ENCODE measurements at places on chromosomes 2 and 18.

DNA sequence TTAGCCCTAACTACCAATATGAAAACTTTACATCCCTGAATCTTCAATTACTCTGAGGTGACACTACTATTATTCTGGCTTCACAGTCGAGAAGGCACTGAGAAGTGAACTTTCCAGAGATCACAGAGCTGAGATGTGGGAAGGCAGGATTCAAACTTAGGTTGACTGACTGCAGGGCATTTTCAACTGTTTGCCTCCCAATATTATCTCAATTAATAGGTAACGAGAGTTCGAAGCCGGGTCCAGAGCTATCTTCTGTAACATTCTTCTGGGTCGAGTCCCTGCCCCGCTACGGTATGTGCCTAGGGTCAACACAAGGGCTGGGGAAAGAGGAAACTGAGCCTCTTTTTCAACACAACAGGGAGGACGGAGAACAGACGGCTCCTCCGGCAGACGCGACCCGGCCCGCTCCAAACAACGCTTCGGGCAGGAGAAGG, 740 bp downstream of the CHMP3 start:
- no peak for DNase-seq

DNA sequence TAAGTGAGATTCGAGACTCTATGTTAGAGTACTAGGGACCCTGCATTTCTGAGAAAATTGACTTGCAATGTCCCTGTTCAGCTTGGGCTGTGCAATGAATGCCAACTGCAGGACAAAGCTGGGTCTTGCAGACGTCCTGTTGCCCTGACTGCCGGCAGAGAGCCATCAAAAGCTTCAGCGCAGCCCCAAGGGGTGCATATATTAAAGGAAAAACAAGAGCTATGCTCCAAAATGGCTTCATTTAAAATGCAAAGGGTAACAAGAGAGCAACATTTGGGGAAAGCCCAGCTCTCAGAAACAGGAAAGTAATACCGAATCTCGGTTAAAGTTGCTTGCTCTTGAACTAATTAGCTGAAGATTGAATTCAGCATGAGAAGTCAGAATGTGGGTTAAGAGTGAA, 110.9 kb upstream of the PNPT1 start:
- peak; percentile 55 for DNase-seq

GRCh38 chr2:233387667-233388528, 33.6 kb downstream of the DGKD start:
- peak; percentile 95 for DNase-seq

DNA sequence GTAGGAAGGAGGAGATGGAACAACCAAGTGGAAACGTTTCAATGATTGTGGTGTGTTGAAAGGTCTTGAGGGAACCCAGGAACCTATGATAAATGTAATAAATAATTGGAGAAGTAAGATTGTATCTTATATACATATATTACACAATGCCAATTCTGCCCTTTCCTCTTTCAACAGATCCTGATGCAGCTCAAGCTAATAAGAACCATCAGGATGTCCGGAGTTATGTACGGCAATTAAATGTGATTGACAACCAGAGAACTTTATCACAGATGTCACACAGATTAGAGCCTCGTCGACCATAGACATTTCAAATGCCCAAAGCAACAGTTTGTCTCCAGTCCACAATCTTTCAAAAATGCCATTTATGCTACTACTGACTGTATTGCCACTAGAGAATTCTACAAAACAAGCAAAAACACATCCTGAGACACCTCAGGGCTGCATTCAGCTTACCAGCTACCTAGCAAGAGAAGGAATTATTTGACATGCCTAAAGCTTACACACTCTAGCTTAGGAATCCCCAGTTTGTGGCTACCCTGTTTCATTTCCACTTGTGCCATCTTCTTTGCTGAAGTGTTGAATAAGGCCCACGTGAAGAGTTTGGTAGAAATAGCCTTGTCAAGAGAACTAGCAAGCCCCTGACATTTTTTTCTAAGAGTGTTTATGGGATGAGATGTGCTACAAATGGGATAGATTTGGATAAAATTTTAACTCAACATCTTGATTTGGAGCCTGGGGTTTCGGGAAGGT, 24.0 kb upstream of the MAP3K20 start:
- DNase-seq: no peak

- DNase-seq: no peak
Measured at GRCh38 chr2:218815649-218816048, 16.0 kb downstream of the PRKAG3 start.

GRCh38 chr2:221488136-221488807, 83.8 kb downstream of the EPHA4 start:
- DNase-seq: no peak

DNA sequence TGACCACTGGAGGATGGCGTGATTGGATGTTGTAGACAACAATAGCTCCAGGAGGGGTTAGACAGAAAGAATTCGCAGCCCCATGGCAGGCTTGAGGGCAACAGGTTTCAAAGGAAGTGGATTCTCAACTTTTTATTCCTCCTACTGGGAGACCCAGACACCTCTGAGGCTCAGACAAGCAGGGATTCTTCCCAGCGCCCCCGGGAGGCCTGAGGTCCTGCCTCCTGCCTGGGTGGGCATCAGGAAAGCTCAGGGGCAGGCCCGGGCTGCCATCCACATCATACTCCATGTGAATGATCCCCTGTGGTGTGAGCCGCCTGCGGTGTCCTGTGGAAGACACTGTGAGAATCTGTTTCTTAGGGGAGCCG, 203.5 kb downstream of the CYP26B1 start:
- DNase-seq: no peak

DNA sequence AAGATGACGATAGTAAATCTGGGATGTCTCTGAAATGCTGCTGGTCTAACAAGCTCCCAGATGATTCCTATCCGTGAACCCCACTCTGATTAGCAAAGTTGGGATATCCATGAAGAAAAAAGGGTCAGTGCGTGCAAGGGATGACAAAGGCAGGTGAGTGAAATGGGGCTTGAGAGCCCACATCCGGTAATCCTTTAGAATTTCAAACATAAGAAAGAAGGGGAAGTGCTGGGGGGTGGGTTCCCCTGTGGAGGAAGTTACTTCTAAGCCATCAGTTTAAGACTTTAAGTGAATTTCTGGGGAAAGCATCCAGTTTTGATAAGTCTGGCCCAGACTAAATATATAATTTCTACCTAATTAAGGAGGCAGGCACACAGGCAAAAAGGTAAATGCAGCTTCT, 209.5 kb downstream of the DPP10 start:
- no peak for DNase-seq

GRCh38 chr2:203567691-203568090, 32.6 kb upstream of the RAPH1 start:
- DNase-seq: no peak

DNA sequence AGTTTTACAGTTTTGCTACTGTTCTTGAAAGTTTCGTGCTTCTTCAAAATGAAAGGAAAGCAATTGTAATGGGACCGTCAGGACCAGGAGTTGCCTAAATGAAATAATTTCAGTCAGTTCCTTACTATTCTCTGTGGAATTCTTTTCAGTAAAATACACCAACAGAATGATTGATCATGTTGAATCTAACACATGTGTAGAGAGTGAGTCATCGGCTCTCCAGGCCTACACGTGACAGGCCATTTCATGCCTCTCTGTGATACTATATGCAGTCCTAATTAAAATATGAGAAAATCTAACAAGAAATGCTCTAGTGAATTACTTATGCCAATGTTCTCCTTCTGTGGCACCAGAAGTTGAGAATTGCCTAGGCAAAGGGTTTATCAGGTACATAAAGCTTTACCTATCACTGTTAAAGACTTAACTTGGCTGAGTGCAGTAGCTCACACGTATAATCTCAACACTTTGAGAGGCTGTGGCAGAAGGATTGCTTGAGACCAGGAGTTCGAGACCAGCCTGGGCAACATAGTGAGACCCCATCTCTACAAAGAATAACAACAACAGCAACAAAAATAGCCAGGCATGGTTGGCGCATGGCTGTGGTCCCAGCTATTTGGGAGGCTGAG, 199.4 kb downstream of the LRRTM1 start:
- DNase-seq: no peak

- DNase-seq: no peak
Measured at GRCh38 chr2:230666446-230666845, 46.2 kb upstream of the CAB39 start.

GRCh38 chr18:46211816-46212215, 107.6 kb downstream of the HAUS1 start:
- no peak for DNase-seq

- no peak for DNase-seq
Measured at GRCh38 chr18:6478121-6478520, 63.4 kb upstream of the L3MBTL4 start.

DNA sequence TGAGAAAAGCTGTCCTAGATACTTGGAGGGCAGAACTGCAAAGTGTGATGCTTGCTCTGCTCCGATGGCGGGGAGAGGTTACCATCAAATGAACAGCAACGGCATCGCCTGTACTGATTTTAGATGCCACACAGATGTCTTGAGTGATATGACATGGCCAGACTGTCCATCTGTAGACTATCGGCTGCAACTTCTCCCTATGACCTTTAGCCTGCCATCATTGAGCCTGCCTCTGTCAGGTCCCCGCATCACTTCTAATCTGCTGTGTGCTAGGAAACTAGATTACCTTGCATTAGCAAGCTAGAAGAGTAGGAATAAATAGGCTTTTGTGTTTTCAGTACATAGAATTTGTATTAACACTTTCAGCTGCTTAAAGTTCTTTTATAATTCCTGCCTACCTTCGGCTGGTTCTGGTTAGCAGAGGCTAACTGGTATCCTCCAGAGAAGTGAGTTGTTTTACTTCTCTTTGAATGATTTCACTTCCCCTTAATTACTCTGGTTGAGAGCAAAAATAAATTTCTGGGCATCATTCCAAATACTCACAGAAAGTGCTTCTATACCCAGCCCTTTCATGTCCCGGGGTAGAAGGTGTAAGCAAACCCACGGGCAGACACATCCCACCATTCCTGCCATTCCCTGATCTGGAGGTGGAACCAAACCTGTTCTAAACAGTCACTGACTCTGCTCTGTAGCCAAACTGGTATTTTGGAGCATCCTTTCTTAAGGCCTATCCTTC, 24.0 kb downstream of the GAREM2 start:
- DNase-seq: no peak

GRCh38 chr2:32485399-32485798, 128.6 kb downstream of the BIRC6 start:
- no peak for DNase-seq

DNA sequence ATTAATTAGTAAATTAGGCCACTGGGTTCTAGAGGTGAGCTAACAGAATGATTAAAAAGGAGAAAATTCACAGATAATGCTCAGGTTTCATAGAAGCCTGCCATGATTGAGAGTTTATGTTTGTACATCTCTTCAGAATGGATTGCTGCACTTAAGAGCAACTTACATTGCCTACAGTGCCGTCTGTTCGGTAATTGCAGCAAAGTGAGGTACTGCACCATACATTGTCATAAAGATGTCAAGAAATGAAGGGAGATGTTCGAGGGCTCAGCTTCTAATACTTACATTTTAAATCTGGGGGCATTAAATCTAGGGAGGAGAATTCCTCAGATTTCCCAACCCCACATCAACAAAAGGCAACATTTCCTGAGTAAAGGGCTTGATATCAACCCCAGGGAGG, 976.2 kb upstream of the FANCL start:
- no peak for DNase-seq

GRCh38 chr2:220315098-220315823, 687.8 kb downstream of the SLC4A3 start:
- no peak for DNase-seq

GRCh38 chr2:203758841-203759689, 52.6 kb downstream of the CD28 start:
- DNase-seq: no peak

DNA sequence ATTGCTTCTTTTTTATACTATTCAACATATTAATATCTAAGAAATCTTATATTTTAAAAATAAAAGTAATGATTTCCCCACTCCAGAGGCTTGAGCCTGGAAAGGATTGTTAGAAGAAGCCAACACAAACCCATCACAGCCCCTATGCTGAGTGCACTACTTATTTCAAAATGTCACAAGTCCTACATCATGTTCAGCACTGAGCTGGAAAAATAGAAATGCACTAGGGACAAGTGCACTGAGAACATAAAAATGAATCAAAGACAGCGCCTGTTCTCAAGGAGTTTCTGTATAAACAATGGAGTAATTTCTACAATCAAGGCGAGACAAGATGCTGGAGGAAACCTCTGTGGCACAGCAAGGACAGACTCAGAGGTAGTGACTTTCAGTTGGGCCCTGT, 155.0 kb downstream of the TXNL1 start:
- no peak for DNase-seq

- no peak for DNase-seq
Measured at GRCh38 chr2:237752761-237753165, 45.8 kb upstream of the RBM44 start.

- DNase-seq: no peak
Measured at GRCh38 chr2:147231607-147232006, 613.2 kb upstream of the ACVR2A start.

GRCh38 chr2:73503992-73504570, 118.4 kb downstream of the ALMS1 start:
- no peak for DNase-seq

DNA sequence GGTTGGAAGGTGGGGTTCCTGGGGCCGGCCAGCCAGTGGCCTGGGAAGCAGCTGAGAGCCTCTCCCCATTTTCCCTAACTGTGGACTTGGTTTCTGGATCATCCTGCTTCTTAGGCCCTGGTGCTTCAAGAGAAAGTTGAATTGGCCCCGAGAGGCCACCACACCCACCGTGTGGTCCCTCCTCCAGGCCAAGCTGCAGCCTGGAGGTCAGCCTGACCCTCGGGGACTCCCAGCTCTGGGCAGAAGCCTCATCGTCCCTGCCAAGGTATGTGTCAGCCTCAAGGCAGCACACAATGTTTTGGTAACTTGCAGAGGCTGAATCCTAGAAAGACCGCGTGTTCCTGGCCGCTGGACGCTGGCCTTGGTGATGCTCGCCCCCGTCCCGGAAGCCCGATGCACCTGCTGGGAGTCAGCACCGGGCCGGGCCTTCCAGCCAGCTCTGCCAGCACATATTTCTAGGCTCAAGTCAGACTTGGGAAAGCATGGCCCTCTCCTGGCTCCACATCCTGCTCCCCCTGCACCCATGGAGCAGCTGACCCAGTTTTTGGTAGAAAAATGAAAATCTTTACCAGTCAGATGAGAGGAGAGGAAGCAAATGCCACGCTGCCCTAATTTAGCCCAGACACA, 72.6 kb downstream of the ACTR2 start:
- peak; percentile 47 for DNase-seq

- DNase-seq: no peak
Measured at GRCh38 chr18:10937743-10938640, 211.4 kb downstream of the PIEZO2 start.

DNA sequence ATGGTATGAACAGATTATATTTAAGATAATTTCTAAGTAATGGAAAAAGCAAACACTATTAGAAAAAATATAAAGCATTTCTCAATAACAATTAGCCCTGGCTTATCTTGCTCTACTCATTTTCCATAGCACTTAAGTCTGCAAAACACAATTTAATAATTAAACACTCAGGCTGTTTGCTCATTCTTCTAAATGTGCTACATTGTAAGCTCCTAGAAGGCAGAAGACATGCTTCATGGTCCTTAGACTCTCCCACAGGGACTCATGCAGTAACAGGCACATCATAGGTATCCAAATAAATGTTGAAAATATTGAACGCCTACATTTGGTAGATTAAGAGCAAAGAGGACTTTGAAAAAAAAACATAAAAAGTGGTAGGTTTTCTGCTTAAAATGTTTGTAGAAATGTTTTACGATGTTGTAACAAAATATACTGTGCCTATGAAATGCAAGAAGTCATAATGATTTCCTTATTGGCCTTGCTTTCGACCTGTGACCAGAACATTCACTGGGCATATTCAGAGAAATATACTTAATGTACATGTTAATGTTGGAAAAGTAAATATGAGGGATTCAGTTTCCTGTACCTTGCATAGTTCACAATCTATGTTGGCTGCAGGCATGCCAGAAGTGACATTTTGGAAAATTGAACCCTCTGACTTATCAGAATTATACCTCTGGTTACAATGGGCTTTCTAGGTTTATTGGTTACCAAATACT, 27.2 kb downstream of the G6PC2 start:
- no peak for DNase-seq

Data from anterior cingulate cortex (tissue), 58 donors.